Dorsolateral prefrontal cortex (tissue), 122 donors: ENCODE measurements at places on chromosomes 4 and X. TPM values are rescaled to one million over a fixed set of nuclear protein-coding genes. Genes with fewer than 3 reads are reported as not detected.
A peak's percentile ranks its signal among the peaks of the same experiment; 100 is the strongest.

Gene NUP62CL
- total RNA-seq, result 0.49 TPM

Gene ADAMTS3
- 6.1 TPM for total RNA-seq

Gene NSUN7
- 0.47 TPM for total RNA-seq

Gene G6PD
- total RNA-seq, result 45.8 TPM

Gene MAML3
- 4.5 TPM for total RNA-seq

DNA sequence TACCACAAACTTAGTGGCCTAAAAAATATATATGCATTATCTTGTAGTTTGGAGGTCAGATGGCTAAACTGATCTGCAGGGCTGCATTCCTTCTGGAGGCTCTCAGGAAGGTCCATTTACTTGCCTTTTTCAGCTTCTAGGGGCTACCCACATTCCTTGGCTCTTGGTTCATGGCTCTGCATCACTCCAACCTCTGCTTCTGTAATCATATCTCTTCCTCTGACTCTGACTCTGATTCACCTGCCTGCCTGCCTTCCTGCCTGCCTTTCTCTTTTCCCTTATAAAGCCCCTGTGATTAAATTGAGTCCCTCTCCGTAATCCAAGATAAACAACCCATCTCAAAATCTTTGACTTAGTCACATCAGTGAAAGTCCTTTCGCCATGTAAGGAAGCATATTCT lies 25.0 kb upstream of the FRMPD4 start:
- DNase-seq, result no peak

- no peak for DNase-seq
These were observed 42.7 kb downstream of the HPRT1 start for GRCh38 chrX:134502686-134503085.

- DNase-seq, result no peak
These were observed 7.0 kb downstream of the APBB2 start for GRCh38 chr4:41207291-41207831.

- no peak for DNase-seq
These were observed at the start of gene P2RY8 for GRCh38 chrX:1537031-1537715. P2RY8 (minus strand) TSS chrX:1537185; CDS start chrX:1466558, 70,627 bp downstream.

- DNase-seq, result no peak
These were observed 62.3 kb upstream of the SCRG1 start for GRCh38 chr4:173461170-173461569.

- no peak for DNase-seq
These were observed 136.5 kb downstream of the RAB28 start for GRCh38 chr4:13347517-13348125.

GRCh38 chrX:38727668-38728067 lies 73.6 kb upstream of the MID1IP1 start:
- no peak for DNase-seq

GRCh38 chr4:105025263-105026017 lies 121.2 kb upstream of the TET2 start:
- no peak for DNase-seq

GRCh38 chr4:107705742-107706556 lies 14.1 kb downstream of the PAPSS1 start:
- DNase-seq, result no peak

GRCh38 chr4:23909671-23910070 lies 19.8 kb upstream of the PPARGC1A start:
- DNase-seq, result no peak

DNA sequence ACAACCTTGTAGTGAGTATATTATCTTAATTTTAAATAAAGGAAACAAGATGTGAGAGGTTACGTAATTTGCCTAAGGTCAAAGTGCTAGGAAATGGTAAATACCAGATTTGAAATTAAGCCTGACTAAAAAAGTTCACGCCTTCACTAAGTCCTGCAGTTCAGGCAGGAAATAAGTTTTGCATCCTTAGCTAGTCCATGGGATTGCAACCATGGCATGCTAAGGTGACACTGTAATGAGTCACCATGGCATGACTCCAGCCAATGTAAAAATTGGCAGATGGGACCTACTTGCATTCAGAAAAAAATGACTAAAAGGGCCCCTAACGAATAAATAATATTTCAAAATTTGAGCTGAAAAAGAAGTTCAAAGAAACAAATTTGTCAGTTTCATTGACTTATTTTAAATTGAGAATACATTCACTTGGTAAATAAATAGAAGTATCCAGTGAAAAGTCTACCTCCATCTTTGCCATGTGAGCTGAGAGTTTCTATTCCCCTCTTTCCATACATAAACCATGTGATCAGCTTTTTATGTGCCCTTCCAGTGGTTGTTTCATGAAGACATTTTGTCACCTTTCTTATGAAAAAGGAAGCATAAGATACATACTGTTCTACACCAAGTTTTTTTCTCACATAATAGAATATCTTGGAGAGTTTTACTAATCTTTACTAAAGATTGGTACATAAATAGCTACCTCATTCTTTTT lies 72.4 kb downstream of the ANKRD50 start:
- no peak for DNase-seq

DNA sequence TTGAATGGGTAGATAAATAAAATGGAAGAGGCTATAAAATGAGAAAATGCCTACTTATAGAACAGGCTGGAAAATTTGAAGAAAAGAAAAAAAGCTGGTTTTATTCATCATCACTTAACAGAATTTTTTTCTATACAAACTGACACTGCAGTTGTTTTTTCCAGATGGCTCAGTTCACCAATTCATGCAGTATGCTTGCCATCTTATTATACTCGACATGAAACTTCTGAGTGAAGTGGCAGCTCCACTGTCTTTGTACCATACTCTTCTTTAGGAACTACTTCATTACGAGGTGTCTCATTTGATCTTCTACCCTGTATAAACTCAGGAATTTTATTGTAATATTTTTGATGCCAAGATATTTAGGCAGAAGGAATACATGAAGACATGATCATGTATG lies 153.0 kb downstream of the KDM6A start:
- no peak for DNase-seq

DNA sequence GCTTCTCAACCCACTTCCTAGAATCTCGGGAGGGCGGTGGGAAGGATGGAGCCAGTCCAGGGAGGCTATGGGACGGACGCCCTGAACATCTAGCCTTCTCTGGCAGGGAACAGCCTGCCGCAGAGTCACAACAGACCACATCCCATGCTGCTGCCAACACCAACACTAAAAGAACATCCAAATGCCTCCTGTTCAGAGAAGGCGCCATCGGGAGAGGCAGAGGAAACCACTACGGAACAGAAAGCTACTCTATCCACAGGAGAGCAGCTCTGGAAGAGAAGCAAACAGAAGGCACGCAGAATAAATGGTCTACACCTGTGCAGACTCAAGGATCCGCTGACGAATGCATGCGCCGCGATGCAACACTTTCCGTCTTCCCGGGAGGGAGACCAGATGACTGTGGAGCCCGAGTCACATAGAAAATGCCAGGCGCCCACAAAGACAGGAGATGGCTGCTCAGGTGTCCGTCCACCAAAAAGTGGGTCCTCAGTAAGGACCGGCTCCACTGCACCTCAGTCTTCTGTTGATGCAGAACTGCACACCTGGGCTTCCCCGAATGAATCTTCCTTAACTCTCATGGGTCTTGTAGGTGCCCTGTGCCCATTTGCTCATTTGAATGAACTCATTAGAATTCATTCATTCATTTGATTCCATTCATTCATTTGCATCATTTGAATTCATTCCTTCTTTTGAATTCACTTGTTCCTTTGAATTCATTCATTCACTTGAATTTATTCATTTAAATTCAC lies 217.5 kb downstream of the DHRSX start:
- no peak for DNase-seq

DNA sequence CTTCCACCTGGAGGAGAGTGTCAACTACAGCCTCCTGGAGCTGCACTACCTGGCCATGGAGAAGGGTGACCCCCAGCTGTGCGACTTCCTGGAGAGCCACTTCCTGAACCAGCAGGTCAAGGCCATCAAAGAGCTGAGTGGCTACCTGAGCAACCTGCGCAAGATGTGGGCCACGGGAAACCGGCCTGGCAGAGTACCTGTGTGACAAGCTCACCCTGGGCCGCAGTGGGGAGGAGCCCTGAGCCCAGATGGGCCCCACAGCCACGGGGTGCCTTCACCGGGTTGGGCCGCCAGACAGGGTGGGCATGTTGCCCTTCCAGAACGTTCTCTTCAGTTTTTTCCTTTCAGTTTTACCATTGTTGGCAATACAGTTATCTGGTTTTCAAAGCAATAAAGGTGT lies 15.2 kb upstream of the FAM47A start:
- DNase-seq, result no peak

- DNase-seq, result no peak
These were observed 348.7 kb upstream of the HAND2 start for GRCh38 chr4:173878701-173879100.

DNA sequence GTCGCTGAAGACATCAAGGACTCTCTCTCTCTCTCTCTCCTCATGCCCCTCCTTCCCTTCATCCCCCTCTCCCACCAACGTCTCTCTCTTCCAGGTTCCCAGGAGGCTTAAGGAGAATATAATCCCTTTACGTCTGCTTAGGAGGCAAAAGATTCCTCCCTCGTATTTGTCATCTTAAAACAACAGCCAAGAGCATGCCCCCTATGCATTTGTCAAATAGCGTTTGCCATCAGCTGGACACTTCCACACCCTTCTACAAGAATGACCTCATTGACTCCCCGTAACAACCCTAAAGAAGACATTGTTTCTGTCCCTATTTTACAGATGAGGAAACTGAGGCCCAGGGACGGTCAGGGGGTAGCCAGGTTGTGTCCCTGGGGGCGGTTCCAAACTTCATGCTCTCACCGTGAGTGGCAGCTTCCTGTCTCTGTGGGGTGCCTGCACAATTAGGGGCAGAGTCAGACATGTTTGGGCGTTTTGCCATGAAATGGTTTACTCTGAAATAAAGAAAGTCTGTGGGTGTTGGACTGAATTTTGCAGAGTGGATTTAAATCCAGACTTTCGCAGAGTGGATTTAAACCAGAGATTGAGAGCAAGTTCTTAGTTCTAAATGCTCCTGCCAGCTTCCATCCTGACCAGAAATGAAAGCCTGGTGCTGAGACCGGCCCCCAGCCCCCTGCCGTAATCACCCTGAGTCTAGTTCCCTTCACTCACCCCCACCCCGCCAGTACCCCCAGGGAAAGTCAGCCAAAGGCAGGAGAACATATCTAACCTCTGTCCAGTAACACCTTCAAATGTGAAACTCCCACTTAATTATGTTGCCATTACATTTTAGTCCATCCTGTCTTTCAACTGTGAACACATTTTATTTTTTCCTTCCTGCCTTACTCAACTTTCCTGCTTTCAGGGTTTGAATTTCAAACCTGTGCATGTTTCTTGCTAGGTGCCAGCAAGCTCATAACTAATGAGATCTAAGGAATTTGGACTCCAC lies 44.3 kb upstream of the TBL1X start:
- no peak for DNase-seq

DNA sequence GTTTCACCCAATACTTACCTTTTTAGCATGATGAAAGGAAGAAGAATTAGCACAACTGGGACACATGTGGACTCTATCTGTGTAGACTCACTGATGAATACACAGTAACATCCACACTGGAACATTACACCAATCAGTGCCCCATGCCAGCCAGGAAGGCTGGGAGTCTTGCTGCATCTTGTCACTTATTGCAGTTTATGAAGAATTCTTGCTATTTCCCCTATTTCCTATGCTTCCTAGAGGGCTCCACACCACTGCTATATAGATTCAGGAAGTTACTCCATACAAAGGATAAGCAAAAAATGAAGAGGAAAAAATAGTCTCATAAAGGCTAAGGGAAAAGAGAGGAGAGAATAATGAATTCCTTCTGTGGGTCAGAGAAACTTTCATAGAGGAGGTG lies 201.0 kb downstream of the CAMK2D start:
- DNase-seq, result no peak

GRCh38 chr4:105074097-105074496 lies 72.6 kb upstream of the TET2 start:
- DNase-seq, result no peak

DNA sequence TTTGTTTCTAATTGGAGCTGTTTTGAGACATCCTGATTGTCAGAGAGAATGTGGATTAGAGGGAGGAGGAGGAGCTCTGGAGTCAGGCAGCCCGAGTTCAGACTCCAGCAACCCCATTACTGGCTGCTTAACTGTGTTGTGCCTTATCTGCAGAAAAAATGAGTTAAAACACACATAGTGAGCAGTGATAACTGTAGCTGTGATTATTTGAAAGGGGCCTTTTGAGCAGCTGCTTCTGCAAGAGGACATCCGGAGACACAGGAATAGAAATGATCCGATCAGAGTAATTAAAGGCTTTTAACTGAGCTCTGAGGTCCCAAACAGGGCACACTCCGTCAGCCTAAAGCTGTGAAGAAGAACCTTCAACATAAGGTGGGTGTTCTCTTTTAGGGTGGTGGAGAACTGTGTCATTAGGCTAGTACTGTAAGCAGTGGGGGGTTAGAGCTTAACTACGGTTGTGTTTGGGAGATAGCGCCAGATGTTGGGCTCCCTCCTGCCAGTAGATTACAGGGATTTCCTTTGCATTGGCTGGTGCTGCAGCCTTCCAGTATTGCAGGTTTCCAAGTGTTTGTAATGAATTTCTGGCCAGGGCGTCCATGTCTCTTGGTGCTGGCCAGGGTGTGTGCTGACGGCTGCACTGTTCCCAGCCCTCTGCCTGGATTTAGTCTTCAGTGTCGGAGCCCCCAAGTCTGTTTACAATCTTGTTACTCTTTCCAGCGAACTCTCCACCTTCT lies 24.3 kb downstream of the ADD1 start:
- DNase-seq, result no peak

DNA sequence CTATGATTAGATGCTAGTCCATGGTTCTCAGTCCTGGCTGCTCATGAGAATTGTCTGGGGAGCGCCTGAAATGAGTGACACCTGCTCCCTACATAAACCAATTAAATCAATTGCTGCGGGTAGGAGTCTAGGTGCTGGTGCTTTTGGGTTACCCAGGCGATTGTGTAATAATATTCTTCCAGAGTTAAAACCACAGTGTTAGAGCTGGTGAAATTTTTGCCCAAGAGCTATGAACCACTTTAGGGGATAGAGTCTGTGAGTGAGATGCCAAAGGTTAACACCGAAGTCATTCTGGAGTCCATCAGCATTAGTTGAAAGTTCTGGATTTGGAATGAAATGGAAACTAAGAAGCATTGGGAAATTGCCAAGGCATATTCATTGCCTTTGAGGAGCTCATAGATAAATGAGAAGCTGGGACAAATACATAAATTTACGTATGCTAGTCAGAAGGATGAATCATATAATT lies 15.3 kb downstream of the PDK3 start:
- no peak for DNase-seq

GRCh38 chr4:174999407-174999806 lies 81.2 kb downstream of the ADAM29 start:
- DNase-seq, result no peak

DNA sequence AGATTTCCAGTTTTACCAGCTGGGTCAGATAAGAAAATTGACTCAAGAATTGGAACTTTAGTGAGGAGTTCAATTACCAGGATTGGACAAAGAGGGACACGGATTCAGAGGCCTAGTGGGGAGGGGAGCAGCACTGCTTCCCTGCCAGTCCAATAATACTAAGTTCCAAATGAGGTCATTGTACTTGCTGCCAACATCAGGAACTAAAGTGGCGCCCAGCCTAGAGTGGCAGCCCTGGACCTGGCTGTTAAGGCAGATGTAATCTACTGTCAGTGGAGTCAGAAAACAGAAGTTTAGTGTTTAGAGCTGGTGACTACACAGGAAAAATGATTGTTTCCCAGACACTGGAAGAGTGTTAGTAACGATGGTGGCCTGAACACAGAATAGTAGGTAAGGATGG lies 42.7 kb upstream of the RAPGEF2 start:
- DNase-seq, result no peak

GRCh38 chr4:179530958-179531357 lies 2088.7 kb upstream of the AGA start:
- peak; percentile 49 for DNase-seq
